Activated naive CD8-positive, alpha-beta T cell treated with anti-CD3 and anti-CD28 coated beads, Interleukin-2, amount 10 ng/mL, durations not matched to agents 7 days and 5 days (primary cell): ENCODE measurements at places on chromosomes 3 and 15. TPM values are rescaled to one million over a fixed set of nuclear protein-coding genes. Genes with fewer than 3 reads are reported as not detected.

GRCh38 chr15:25905140-25905539 is 42.0 kb upstream of the ATP10A start:
- DNase-seq: no peak
- no peaks in the 10 kb centered on the region for H3K36me3 ChIP-seq
- no peak overlapping the region for H3K27ac ChIP-seq
- H3K4me3 ChIP-seq: no peak overlapping the region

GRCh38 chr3:74410276-74410941 is 204.1 kb downstream of the CNTN3 start:
- no peaks in the 10 kb centered on the region for H3K4me1 ChIP-seq
- H3K4me3 ChIP-seq: no peak overlapping the region
- no peaks in the 10 kb centered on the region for H3K27me3 ChIP-seq
- H3K27ac ChIP-seq: no peak overlapping the region
- no peak for DNase-seq

DNA sequence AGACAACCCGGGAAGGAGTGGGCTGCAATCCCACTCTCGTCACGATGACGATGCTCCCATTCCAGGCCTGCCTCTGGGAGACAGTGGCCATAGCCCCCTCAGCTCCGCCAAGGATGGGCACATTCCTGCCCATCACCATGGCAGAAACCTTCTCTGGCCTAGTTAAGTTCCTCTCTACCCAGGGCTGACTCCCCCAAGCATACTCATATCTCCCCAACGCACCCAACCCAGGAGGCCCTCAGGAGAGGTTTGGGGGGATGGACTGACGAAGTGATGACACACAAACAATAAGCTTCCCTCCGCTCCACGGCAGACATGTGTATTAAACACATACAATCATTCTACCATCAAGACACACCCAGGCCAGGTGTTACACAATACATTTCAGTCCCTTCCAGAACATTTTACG is 60.1 kb downstream of the VGLL4 start:
- no peaks in the 10 kb centered on the region for H3K27me3 ChIP-seq
- H3K4me1 ChIP-seq: peaks cover 34% of the 10 kb centered on the region
- no peak for DNase-seq
- H3K27ac ChIP-seq: no peak overlapping the region
- peaks cover 6% of the 10 kb centered on the region for H3K36me3 ChIP-seq

DNA sequence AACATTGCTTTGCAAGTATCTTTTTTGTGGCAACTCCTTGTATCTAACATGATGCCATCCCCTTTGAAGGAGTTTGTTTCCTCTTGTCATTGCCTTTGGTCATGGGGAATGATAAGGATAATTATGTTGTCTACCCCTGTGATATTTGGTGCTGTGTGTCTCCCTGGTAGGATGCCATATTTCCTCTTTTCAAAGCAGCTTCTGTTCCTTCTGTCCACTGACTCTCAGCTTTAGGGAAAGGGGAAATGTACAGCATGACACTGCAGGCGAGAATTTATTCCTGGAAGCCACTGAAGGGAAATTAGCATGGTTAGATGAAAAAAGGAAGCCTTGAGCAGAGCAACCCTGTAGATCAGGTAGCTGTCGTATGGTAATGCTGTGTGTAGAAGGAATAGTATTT is 576.7 kb downstream of the CADM2 start:
- no peak for DNase-seq
- no peaks in the 10 kb centered on the region for H3K27me3 ChIP-seq
- no peaks in the 10 kb centered on the region for H3K4me1 ChIP-seq

DNA sequence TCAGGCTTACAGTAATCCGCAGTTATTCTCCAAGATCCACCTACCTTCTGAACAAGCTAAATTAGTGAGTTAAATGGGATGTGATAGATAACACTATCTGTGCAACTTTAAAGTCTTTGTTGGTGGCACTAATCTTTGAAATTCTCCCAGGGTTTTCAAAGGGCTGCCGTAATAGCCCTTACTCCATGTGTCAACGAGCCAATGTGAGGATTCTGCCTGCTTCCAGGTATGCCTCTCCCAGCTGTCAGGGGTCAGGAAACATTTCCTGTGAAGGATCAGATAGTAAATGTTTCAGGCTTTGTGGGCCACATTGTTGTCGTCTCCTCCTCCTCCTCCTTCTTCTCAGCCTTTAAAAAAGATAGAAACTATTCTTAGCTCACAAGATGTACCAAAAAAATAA is 20.2 kb upstream of the SCN5A start:
- no peaks in the 10 kb centered on the region for H3K36me3 ChIP-seq
- no peak for DNase-seq
- H3K4me3 ChIP-seq: no peak overlapping the region
- peaks cover 28% of the 10 kb centered on the region for H3K27me3 ChIP-seq
- H3K4me1 ChIP-seq: no peaks in the 10 kb centered on the region
- no peak overlapping the region for H3K27ac ChIP-seq

- no peaks in the 10 kb centered on the region for H3K4me1 ChIP-seq
- H3K27ac ChIP-seq: no peak overlapping the region
- peaks cover 3% of the 10 kb centered on the region for H3K27me3 ChIP-seq
These were observed 154.1 kb downstream of the TJP1 start for GRCh38 chr15:29668120-29668602.

DNA sequence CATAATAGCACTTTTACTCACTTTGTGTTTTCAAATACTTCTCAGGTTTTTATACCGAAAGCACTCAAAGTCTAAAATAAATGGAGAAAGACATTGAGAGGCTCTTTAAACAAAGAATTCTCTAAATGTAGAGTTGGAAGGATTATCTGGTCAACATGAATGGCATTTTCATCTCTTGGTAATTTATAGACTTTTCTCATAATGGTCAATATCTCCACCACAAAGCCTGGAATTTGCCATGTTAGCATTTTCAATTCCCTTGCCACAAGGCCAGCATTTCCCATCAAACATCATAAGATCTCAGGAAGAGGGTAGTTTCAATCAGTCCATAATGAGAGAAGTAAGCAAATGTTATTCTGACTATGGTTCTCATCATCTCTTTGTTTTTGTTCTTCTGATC is 293.0 kb downstream of the CADM2 start:
- no peak overlapping the region for H3K4me3 ChIP-seq
- DNase-seq: no peak
- no peaks in the 10 kb centered on the region for H3K27me3 ChIP-seq
- H3K4me1 ChIP-seq: no peaks in the 10 kb centered on the region
- no peaks in the 10 kb centered on the region for H3K36me3 ChIP-seq

The RLBP1 gene
- not detected for total RNA-seq

DNA sequence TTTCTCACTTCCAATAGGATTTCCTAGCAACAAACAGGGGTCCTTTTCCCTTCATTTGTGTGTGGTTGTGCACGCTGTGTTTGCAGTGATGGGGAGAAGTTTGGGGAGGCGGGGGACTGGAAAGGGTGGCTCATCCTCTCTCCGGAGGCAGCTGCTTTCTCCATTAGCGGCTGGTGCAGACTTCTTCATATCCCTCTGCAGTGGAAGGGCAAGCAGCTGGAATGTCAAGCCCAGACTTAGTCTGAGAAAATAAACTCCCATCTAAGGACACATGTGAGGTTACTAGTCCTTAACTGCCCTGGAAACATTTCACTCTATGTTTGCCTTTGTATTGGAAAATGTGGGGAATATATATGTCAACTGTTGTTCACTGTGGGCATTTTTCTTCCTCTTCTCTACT is 467.0 kb upstream of the RASGRP1 start:
- DNase-seq: no peak
- no peaks in the 10 kb centered on the region for H3K36me3 ChIP-seq
- H3K27ac ChIP-seq: no peak overlapping the region
- no peak overlapping the region for H3K4me3 ChIP-seq

The SHC4 gene
- 0.23 TPM for total RNA-seq

The RASL12 gene
- total RNA-seq: not detected

GRCh38 chr3:67489816-67490215 is 164.6 kb downstream of the SUCLG2 start:
- no peak overlapping the region for H3K27ac ChIP-seq
- DNase-seq: no peak
- no peaks in the 10 kb centered on the region for H3K27me3 ChIP-seq
- H3K4me1 ChIP-seq: peaks cover 2% of the 10 kb centered on the region
- H3K4me3 ChIP-seq: no peak overlapping the region

The VGLL4 gene
- 33.5 TPM for total RNA-seq

GRCh38 chr3:150520408-150520807 is 25.9 kb downstream of the SERP1 start:
- H3K4me3 ChIP-seq: no peak overlapping the region
- DNase-seq: no peak
- no peaks in the 10 kb centered on the region for H3K4me1 ChIP-seq
- peaks cover 2% of the 10 kb centered on the region for H3K27me3 ChIP-seq
- no peaks in the 10 kb centered on the region for H3K36me3 ChIP-seq
- H3K27ac ChIP-seq: no peak overlapping the region

The MED12L gene
- 0.36 TPM for total RNA-seq

DNA sequence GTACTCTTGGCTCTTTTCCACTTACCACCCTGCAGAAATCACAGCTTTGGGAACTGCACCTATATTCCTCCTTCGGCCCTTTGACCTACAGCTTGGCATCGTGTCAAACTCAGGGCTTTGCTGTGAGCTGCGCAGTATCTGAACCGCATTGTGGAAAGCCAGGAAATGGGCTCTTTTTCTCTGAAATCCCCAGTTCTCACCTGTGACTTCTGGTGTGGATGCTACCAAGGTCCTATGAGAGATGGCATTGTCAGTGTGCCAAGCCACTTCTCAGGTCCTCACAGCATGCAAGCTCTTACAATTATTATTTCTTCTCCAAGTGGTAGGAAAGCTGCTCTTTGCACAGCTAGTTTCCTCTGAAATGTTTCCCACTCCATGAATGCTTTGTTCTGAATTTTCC is 450.6 kb upstream of the TBL1XR1 start:
- peaks cover 10% of the 10 kb centered on the region for H3K36me3 ChIP-seq
- peak overlapping the region; percentile 53 for H3K4me3 ChIP-seq
- peaks cover 39% of the 10 kb centered on the region for H3K4me1 ChIP-seq

GRCh38 chr3:30524357-30525040 is 81.9 kb upstream of the TGFBR2 start:
- peaks cover 5% of the 10 kb centered on the region for H3K36me3 ChIP-seq
- peak overlapping the region; percentile 18 for H3K27ac ChIP-seq
- H3K27me3 ChIP-seq: no peaks in the 10 kb centered on the region
- H3K4me3 ChIP-seq: peak overlapping the region; percentile 45

- H3K27me3 ChIP-seq: no peaks in the 10 kb centered on the region
- H3K4me1 ChIP-seq: no peaks in the 10 kb centered on the region
- no peak for DNase-seq
These were observed 71.2 kb upstream of the ST3GAL6 start for GRCh38 chr3:98691897-98692296.

- H3K36me3 ChIP-seq: no peaks in the 10 kb centered on the region
- no peak overlapping the region for H3K4me3 ChIP-seq
- peaks cover 5% of the 10 kb centered on the region for H3K27me3 ChIP-seq
- no peaks in the 10 kb centered on the region for H3K4me1 ChIP-seq
These were observed 258.2 kb downstream of the EDEM1 start for GRCh38 chr3:5445676-5446201.

The KIF23 gene
- 50.7 TPM for total RNA-seq

DNA sequence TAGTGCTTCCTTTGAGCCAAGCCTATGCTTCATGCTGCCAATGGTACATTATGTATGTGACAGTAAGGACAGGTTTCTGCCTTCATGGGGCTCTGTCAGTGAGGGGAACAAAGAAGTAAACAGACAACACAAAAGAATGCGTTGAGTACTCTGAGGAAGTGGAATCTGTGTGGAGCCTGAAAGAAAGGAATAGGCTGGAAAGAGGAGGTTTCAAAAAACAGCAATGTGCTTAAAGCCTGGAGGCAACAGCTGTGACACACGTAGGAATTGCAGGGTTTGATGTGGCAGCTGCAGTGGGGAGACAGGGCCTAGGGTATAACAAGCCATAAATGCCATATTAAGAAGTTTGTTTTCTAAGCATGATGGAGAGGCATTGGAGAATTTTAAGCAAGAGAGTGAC is 316.7 kb downstream of the CLSTN2 start:
- no peaks in the 10 kb centered on the region for H3K4me1 ChIP-seq
- no peaks in the 10 kb centered on the region for H3K27me3 ChIP-seq
- H3K36me3 ChIP-seq: no peaks in the 10 kb centered on the region
- H3K4me3 ChIP-seq: no peak overlapping the region

The TMEM108 gene
- total RNA-seq: not detected
